Stimulated activated CD4-positive, alpha-beta T cell treated with anti-CD3 and anti-CD28 coated beads, Interleukin-4, amount 100 ng/mL, for 24 hours (primary cell): ENCODE measurements at places on chromosomes 7 and 10.

DNA sequence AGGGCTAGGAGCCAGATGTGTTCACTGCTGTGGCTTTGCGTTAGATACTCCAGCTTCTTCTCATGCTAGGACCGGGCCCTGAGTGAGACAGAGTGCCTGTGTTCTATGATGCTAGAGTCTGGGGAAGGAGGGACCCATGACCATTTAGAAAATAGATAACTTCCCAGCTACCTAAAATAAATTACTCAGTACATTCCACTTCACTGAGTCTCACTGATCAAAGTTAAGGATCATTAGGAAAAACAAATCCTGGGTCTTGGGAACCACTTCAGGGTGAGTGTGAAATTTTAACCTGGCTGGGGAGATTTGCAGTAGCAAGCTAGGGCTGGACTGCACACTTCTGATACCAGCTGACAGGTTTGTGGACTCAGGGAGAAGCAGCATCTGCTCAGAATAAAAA lies 138.1 kb downstream of the EMX2 start:
- DNase-seq = no peak

DNA sequence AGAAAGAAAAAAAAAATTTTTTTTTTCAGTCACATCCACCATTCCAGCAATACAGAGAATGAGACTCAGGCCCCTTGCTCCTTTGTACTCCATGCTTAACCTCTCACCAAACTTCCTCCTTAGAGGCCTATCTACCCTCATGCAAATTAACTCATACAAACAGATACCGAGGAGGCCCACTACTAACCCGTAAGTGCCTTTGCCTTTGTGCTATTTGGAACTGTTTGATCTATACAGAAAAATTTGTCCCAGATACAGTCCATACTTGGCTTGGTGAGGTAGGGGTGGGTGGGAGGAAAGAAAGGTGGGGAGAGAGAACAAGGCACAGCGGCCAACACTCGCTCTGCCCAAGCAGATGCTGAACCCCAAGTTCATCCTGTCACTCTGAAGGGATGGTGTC lies 87.8 kb upstream of the DUSP5 start:
- DNase-seq = no peak

DNA sequence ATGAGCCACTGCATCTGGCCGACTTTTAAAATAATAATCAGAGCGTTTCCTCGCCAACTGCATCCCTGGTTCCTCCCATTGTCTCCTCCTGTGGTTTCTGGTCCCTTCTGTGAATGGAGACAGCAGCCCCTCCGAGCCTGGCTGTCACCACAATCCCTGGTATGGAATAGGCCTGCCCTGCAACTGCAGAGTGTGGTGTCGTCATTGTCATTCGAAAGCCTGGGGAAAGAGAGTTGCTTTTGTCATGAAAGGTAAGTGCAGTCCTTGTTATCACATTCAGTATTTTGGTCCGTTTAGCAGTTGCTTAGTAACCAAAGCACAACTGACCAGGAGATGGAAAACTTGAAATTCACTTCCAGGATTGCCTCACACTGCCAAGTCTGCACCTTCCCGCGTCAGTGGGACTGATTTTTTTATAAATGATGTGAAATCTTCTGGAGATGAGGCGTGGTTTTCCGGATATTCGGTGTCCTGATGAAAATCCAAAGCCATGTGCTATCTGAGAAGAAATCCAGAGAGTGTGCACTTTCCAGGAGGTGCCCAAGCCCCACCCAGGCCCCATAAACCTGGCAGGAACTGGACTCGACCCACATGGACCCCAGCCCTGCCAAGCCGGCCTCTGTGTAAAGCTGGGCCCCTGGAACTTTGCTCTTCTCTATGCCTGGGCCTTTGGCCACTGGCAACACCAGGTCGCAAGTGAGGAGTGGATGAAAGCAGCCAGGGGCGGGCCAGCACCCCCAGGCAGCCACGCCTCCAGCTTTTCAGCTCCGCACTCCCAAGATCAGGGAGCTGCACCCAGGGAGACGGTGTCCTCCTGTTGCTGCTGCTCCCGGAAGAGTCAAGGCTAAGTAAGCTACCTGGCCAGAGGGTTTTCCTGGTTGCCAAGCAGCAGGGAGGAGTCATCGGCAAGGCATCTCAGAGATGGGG lies 133.7 kb upstream of the SH2B2 start:
- DNase-seq = no peak

GRCh38 chr10:36559412-36560400 lies 565.7 kb upstream of the ANKRD30A start:
- DNase-seq = no peak
